GM12865 (cell line): ENCODE measurements at places on chromosomes 13 and 19.
A peak's percentile ranks its signal among the peaks of the same experiment; 100 is the strongest.

- no peak for DNase-seq
These were observed 597.8 kb upstream of the SLC10A2 start for GRCh38 chr13:103663996-103664395.

DNA sequence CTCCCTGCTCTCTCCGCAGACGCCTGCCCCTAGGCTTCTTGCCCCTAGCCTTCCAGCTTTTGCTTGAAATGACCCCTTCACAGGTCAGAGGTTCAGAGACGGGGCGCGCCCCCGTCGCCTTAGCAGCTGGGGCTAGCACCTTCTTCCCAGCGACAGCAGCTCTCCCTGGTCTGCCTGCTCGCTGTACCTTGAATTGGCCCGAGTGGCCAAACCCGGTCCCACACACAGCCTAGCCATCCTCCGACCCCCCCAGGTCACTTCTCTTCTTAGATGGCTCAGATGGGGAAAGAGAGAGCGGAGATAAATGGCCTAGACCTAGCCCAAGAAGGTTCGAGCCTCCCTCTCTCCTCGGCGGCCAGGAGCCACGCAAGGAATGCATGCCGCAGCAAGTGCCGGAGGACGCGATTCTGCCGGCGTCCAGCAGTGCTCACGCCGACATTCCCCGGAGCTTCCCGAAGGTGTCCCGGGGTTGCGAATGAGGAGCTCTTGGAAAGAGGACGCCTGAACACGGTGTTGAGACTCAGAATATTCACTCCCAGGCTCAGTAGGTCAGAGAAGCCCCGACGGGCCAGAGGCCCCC is 1.3 kb downstream of the CDX2 start:
- DNase-seq = no peak

DNA sequence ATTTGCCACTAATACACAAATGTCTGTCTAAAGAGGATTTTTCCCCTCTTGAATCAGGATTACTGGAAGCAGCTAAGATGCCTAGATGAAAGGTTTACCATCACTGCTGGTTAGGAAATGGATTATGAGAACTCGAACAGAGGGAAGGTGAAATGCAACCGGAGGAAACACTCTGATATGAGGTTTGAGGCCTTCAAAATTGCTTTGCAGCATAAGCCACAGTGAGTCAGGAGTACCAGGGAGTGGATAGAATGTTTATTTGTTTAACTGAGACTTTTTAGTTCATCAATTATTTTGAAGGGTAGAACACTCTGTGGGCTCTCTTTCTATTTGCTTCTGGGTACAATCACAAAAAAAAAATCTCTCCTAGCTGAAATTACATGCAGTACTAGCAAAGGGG is 18.1 kb downstream of the CDADC1 start:
- no peak for DNase-seq

DNA sequence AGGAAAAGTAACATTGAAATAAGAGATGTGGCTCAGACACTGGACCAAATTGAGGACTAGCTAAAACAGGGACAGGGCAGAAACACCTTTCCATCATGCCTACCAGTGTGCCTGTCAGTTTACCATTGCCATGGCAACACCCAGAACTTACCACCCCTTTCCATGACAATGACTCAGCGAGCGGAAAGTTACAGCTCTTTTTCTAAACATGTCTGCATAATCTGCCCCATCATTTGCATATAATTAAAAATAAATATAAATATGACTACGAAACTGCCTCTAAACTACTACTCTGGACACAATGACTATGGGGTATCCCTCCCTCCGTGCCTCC is 96.0 kb downstream of the UBL3 start:
- DNase-seq = no peak

GRCh38 chr13:28819735-28820098 is 422 bp upstream of the MTUS2 start:
- peak; percentile 64 for DNase-seq

DNA sequence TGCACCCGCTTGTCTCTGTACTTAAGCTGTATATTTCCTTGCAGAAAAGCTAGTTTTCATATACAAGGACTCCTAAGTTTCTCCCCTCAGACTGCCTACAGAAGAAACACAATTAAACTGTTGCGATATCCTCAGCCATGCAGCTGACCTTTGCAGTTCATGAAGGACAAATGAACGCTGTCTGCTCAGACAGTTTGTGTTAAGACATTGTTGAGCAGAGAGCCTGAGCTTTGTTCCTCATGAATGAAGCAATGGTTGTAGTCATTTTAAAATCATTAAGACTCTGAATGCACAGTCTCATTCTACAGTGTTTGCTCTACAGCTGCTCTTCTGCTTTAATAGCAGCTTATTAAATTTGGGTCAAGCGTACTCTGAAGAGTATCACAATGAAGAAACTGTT is 23.2 kb upstream of the MAB21L1 start:
- no peak for DNase-seq

- no peak for DNase-seq
These were observed 153.2 kb downstream of the USP12 start for GRCh38 chr13:27018344-27018861.

- DNase-seq = no peak
These were observed 3.9 kb downstream of the DNAJB1 start for GRCh38 chr19:14514215-14514863.

DNA sequence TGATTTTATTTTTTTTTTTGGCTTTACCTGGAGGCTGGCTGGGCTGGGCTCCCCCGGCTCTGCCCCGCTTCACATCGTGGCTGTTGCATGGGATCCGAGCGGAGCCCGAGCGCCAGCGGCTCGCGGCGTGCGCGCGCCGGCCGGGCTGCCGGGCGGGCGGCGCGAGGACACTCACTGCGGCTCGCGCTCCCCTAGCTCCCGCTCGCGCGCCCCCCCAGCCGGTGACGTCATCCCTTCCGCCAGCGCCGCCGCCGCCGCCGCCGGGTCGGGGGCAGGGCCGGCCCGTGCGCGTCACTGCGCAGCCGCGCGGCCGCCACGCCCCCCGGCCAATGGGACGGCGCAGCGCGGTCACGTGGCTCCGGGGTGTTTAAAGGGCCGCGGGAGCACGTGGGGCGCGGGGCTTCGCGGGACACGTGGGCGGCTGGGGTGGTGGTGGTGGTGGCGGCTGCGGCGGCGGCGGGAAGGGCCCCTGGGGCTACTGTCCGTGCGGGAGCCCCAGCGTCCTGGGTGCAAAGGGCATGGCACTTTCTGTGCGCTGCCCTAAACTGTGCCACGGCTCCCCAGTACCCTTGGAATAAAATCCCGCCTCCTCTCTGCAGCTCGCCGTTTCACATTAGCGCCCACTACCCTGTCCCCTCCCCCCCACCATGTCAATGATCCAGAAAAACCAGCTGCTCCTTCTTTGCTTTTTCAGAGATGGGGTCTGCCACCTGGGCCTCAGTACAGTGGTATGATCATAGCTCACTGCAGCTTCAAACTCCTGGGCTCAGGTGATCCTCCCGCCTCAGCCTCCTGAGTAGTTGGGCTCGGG is at the start of gene PTPRS:
PTPRS (minus strand) TSS at position 176 of the 811 bp plus-strand sequence. CDS start 54,672 bp downstream, outside the sequence.
- DNase-seq = peak; percentile 51

- DNase-seq = no peak
These were observed 2.2 kb downstream of the ABCA7 start for GRCh38 chr19:1041835-1042685.

- DNase-seq = no peak
These were observed 37.9 kb downstream of the MBNL2 start for GRCh38 chr13:97259798-97260714.

- DNase-seq = peak; percentile 93
These were observed at the start of gene FGF9 for GRCh38 chr13:21670883-21671619. Gene FGF9, plus strand, starts transcription at chr13:21671073. Its CDS starts 840 bp downstream, at chr13:21671913.

DNA sequence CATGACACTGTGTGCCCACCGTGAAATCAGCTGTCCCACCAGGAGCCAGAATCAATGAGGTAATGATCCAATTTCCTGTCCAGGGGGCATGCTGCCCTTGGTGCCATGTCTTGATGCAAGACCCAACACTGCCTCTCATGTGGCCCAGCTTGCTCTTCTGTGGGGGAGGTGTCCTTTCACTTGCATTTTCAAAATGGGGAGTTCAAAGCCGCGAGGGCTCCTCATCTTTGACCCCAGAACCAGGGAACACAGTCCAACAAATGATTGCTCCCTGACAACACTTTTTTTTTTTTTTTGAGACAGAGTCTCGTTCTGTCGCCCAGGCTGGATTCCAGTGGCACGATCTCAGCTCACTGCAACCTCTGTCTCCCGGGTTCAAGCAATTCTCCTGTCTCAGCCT is 64.1 kb downstream of the FGF9 start:
- no peak for DNase-seq

DNA sequence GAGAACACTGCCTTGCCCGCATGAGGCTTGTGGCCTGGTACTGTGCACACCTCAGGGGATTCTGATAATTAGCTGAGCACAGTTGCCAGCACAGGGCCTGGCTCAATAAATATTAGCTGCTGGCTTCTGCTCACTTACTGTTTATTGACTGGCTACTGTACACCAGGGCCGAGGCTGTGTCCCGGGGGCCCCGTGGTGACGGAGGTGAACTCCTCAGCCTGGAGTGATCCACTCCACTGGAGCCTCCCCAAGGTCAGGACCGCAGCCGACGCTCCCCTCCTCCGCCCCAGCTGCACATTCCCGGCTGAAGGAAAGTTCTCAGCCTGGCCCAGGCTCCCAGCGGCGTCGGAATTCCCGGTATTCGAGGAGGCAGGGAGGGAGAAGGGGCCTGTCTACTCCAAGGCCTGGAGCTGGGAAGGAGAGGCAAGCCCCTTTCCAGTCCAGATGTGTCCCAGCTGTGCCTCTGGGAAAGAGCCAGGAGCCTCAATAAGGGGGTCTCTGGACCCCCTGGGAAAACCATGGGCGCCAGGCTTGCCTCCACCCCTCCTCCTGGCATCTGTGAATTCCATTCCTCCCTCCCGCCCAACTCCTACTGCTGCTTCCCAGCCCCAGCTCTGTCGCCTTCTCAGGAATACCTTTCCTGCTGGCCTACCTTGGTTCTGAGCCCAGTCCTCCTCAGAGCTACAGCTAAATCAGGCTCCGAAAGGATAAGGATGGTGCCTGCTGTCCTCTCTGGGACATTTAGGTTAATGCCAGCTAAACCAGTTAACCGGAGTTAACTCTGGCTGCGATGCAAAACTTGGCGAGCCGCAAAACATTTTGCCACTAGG is 7.3 kb downstream of the RPS16 start:
- DNase-seq = no peak

- no peak for DNase-seq
These were observed 9.8 kb downstream of the PLK5 start for GRCh38 chr19:1533510-1534150.

DNA sequence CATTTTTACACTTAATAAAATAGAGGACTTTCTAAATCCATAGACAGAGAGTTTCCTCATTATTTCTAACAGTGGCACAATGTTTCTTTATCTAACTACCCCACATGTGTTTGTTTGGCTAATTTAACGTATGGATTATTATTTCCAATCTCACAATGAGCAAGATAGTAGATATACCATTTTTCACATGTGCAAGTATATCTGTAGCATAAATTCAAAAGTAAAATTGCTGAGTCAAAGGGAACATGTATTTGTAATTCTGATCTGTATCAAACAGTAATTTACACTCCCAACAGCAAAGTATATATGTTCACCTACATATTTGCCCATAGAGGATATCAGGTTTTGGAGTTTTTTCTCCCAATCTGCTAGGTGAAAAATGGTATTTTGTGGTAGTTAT is 18.3 kb downstream of the MAST1 start:
- DNase-seq = no peak

DNA sequence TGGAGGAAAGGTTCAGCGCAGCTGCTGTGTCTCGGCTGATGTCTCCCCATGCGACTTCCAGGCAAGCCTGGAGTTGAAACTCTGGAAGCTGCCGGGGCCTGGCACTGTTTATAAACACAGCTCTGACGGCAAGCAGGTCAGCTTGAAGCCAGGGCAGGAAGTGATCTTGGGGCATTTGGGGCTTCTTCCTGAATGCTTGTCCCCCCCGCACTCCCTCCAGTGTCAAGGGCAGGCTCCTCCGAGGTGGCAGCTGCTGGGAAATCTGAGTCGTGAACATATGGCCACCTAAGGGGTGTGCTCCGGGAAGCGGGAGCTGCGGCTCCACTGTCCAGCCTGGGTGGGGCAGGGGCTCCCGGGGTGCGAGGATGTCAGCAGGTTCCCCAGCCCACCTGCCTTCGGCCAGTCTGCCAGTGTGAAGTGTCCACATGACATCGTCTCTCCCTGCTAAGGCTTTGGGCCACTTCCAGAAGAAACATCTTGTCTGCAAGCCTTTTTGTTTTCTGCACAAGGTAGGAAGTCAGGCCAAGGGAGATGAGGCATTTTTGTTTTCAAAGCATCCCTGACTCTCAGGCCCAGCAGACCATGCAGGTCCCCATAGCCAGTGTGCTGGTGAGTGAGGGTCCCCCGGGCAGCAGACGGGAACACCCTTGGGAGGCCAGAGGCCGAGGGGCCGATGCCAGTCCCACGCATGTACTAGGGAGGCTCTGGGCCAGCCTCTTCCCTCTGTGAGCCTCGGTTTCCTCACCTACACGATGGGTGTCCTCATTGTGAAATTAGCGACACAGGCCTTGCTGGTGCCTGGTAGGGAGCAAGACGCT is 2.7 kb downstream of the PIAS4 start:
- DNase-seq = no peak
